ENCODE measurements at places on chromosomes 4 and X. TPM values are rescaled to one million over a fixed set of nuclear protein-coding genes. Genes with fewer than 3 reads are reported as not detected.

- H3K36me3 ChIP-seq: no peaks in the 10 kb centered on the region
- no peaks in the 10 kb centered on the region for H3K27me3 ChIP-seq
- no peak overlapping the region for H3K27ac ChIP-seq
- H3K4me3 ChIP-seq: no peak overlapping the region
- H3K4me1 ChIP-seq: no peaks in the 10 kb centered on the region
Measured at GRCh38 chr4:30924495-30924894, 204.3 kb downstream of the PCDH7 start.

DNA sequence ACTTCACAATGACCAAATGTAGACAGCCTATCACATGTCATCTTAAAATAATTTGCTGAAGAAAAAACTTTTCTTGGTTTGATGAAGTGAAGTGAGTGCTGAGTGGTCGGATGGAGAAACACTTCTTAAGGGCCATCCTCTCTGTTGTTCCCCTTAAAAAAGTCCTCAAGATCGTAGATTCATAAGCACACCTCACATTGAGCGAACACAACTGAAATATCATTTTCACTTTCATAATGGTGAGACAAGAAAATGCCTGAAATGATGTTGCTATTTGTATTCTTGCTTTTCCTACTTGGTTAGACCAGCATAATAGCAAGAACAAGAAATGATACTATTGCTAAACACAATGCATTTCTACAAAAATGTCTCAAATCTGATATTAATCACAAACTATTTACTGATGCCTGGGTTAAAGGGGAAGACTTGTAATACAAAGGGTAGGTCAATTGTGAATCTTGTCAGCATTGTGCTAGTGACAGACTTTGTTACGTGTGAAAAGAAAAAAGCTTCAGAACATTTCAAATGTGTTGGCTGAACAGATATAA lies 305.6 kb upstream of the NR3C2 start:
- no peak for DNase-seq
- H3K4me1 ChIP-seq: no peaks in the 10 kb centered on the region
- no peaks in the 10 kb centered on the region for H3K27me3 ChIP-seq
- H3K36me3 ChIP-seq: no peaks in the 10 kb centered on the region
- H3K4me3 ChIP-seq: no peak overlapping the region
- H3K27ac ChIP-seq: no peak overlapping the region

Gene ZCCHC18
- total RNA-seq: 1.6 TPM

GRCh38 chrX:119411959-119412358 lies 12.8 kb downstream of the SLC25A43 start:
- H3K27ac ChIP-seq: no peak overlapping the region
- H3K36me3 ChIP-seq: no peaks in the 10 kb centered on the region
- DNase-seq: no peak
- H3K4me3 ChIP-seq: no peak overlapping the region
- H3K27me3 ChIP-seq: no peaks in the 10 kb centered on the region

Gene TCEAL3
- total RNA-seq: 21.3 TPM

- peaks cover 12% of the 10 kb centered on the region for H3K4me1 ChIP-seq
- no peak for DNase-seq
- H3K27me3 ChIP-seq: no peaks in the 10 kb centered on the region
- no peak overlapping the region for H3K27ac ChIP-seq
Measured at GRCh38 chrX:19750028-19750782, 137.2 kb downstream of the SH3KBP1 start.

- H3K36me3 ChIP-seq: no peaks in the 10 kb centered on the region
- no peak overlapping the region for H3K4me3 ChIP-seq
- H3K27me3 ChIP-seq: no peaks in the 10 kb centered on the region
- H3K27ac ChIP-seq: no peak overlapping the region
- H3K4me1 ChIP-seq: no peaks in the 10 kb centered on the region
- no peak for DNase-seq
Measured at GRCh38 chr4:126451237-126451873, 1136.6 kb downstream of the FAT4 start.

DNA sequence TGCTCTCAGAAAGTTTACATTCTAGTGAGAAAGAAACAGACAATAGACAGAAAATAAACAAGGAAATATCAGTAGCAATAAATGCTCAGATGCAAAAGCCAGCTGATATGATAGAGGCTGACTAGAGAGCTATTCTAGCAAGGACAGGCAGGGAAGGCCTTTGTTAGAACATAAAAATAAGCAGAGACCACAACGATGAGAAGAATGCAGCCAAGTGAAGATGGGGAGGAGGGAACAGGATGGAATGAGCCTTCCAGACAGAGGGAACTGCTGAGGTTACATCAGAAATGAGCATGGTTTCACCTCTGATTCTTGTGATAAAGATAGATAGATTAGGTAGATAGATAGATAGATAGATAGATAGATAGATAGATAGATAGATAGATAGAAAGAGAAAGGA lies 7.6 kb upstream of the SOWAHB start:
- H3K27ac ChIP-seq: no peak overlapping the region
- no peaks in the 10 kb centered on the region for H3K36me3 ChIP-seq
- H3K4me1 ChIP-seq: no peaks in the 10 kb centered on the region
- no peak overlapping the region for H3K4me3 ChIP-seq
- H3K27me3 ChIP-seq: peaks cover 6% of the 10 kb centered on the region

Gene STS
- total RNA-seq: 4.9 TPM
